Effector CD8-positive, alpha-beta T cell (primary cell): ENCODE measurements at places on chromosomes 2 and 18.

DNA sequence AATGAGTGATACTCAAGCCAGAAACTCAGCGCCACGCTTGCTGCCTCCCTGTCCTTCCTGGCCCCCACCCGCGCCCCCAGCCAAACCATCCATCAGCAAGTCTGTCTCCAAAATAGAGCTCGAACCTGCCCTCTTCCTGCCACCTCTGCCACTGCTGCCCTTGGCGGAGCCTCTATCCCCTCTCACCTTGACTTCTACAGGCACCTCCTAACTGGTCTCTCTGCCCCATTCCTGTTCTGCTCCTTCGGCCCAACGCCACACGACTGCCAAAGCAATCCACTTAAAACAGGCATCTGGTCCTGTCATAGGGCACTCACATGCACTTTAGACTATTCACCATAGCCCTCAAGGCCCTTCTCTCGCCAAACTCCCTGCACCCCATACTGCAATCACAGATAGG is 210.3 kb upstream of the SMAD2 start:
- no peak for DNase-seq

DNA sequence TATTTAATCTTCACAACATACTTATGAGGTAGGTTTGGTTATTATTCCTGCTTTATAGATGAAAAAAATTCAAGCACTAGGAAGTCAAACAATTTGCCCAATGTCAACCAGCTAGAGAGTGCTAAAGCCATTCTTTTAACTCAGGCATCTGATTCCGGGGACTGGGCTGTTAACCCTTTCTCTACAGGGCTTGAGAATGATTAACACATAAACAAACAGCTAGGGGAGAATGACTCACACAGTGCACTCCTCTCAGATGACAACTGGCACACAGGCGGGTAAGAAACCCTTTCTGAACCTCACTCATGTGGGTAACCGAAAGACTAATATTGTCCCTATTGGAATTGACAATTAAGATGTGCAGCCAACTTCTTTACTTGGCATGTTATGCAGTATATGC is 86.3 kb upstream of the FSHR start:
- DNase-seq, result no peak

GRCh38 chr2:183057333-183057985 is 19.2 kb upstream of the NCKAP1 start:
- no peak for DNase-seq

DNA sequence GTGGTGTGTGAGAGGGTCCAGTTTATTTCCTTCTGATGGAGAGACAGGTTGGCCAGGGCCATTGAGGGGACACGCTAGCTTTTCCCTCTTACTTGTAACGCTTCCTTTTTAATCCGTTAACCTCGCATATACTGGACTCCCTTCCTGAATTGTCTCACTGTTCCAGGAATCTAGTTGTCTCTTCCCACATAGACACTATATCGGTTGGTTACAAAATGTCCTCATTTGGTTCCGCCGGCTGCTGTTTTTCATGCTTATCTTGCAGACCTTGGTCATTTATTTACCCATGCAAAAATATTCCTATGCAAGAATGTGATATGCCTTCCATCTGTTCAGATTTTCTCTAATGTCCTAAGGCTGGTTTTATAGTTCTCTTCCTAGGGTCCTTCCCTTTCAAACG is 35.0 kb downstream of the NEURL3 start:
- no peak for DNase-seq

GRCh38 chr2:191643429-191643828 is 34.5 kb upstream of the NABP1 start:
- DNase-seq, result no peak

GRCh38 chr2:159243529-159243928 is 43.0 kb downstream of the WDSUB1 start:
- DNase-seq, result no peak
